ENCODE measurements at places on chromosomes 12 and 14.

GRCh38 chr12:24118668-24119067 is 169.2 kb upstream of the SOX5 start:
- DNase-seq, result no peak

GRCh38 chr14:33987565-33988080 is 36.7 kb upstream of the EGLN3 start:
- no peak for DNase-seq

DNA sequence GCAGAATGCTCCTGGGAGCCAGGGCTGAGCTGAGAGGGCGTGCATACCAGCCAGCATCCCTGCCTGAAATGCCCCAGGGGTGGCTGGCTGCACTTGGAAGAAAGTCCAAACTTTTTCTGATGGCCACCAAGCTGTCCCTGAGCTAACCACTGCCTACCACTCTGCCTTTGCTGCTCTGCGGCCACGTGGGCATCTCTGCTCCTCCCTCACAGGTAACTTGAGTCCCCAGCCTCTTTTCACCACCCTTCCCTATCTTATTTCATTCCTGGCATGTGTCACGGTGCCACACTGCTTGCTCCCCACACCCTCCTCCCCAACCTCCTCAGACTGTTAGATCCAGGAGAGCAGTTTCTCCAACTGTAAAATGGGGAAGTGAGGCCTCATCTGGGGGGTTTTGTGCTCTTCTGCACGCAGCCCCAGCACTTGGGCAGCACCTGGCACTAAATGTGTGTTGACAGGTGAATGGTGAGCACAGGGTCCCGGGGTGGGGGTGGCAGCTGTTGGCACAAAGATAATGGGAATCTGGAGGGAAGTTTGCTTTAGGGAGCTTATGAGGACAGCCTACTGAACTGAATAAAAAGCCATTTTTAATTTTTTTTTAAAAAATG is 113.0 kb downstream of the GLT1D1 start:
- no peak for DNase-seq

DNA sequence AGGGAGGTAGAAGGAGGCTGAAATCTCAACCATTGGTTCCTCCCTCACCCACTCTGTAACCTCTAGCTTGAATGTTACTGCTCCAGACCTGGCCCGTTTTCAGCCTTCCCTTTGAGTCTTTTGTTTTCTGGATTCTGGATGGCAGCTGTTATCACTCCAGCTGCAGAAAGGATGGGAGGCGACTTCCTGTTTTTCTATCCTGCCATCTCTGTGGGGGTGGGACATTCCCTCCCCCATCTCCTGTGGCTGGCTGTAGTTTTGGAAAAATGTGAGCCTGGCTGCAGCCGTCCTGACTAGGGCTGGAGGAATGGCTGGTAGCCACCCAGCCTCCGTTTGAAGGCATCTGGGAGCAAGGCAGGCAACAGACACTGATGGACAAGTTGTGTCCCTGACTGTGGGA is 2.9 kb upstream of the PPFIBP1 start:
- DNase-seq, result no peak

GRCh38 chr12:100554608-100555077 is 18.8 kb upstream of the GAS2L3 start:
- DNase-seq, result no peak

GRCh38 chr14:64235652-64236640 is 58.2 kb downstream of the ESR2 start:
- no peak for DNase-seq

- peak; percentile 93 for DNase-seq
Observed at GRCh38 chr12:6195665-6196535, 4.3 kb upstream of the CD9 start.

DNA sequence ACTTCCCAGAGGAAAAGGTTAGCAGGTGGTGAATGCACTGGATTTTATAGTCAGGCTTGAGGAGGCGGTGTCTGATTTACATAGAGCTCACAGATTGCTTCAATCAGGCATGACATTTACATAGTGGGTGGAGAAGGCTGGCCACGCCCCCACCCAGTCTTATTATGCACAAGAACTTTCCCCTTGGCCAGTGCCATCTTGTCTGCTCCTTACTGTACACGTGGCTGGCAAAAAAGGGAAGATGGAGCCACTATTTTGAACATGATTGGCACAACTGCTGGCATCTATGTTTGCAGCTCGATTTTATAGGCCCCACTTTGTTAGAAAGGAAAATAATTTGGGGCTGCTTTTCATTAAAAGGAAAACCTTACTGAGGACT is 10.9 kb upstream of the LGMN start:
- DNase-seq, result no peak

All from sciatic nerve (tissue), 2 donors.